Hippocampal formation (tissue), 2 donors: ENCODE measurements at places on chromosomes 4 and X.

GRCh38 chr4:80336582-80336981, 1.1 kb downstream of the CFAP299 start:
- DNase-seq = no peak

- DNase-seq = no peak
These were observed 40.1 kb upstream of the KLHL34 start for GRCh38 chrX:21698272-21698671.

DNA sequence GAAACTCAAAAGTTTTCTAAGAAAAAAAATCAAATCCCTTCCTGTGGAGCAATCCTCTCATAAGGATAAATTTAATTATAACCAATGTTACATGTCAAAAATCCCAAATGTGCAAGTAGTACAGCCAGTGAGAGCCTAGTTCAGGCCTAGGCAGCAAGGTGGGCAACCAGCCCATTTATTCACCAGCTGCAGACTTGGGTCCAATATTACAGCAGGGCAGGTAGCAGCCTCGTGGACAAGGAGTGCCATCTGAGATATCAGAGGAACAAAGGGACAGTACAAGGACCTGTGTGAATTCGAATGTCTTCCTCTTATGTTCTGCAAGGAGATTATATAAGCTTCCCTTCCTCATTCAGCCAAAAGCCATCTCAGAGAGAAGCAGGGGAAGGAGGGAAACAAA, 6.6 kb downstream of the HELQ start:
- DNase-seq = no peak

- DNase-seq = no peak
These were observed 80.3 kb upstream of the TET2 start for GRCh38 chr4:105066401-105066800.

GRCh38 chr4:54861201-54861600, 203.4 kb downstream of the KIT start:
- no peak for DNase-seq
